Tongue (tissue), 3 donors: ENCODE measurements at places on chromosomes 2 and 18.
A peak's percentile ranks its signal among the peaks of the same experiment; 100 is the strongest.

GRCh38 chr2:140808820-140809219 lies 1322.0 kb downstream of the LRP1B start:
- DNase-seq = no peak

- no peak for DNase-seq
Measured at GRCh38 chr2:121103960-121104359, 181.0 kb downstream of the TFCP2L1 start.

- DNase-seq = no peak
Measured at GRCh38 chr2:102138331-102138730, 4.2 kb upstream of the IL1R1 start.

- DNase-seq = no peak
Measured at GRCh38 chr2:224611938-224612337, 26.8 kb upstream of the CUL3 start.

- DNase-seq = peak; percentile 30
Measured at GRCh38 chr18:9428862-9429661, 46.3 kb upstream of the RALBP1 start.

DNA sequence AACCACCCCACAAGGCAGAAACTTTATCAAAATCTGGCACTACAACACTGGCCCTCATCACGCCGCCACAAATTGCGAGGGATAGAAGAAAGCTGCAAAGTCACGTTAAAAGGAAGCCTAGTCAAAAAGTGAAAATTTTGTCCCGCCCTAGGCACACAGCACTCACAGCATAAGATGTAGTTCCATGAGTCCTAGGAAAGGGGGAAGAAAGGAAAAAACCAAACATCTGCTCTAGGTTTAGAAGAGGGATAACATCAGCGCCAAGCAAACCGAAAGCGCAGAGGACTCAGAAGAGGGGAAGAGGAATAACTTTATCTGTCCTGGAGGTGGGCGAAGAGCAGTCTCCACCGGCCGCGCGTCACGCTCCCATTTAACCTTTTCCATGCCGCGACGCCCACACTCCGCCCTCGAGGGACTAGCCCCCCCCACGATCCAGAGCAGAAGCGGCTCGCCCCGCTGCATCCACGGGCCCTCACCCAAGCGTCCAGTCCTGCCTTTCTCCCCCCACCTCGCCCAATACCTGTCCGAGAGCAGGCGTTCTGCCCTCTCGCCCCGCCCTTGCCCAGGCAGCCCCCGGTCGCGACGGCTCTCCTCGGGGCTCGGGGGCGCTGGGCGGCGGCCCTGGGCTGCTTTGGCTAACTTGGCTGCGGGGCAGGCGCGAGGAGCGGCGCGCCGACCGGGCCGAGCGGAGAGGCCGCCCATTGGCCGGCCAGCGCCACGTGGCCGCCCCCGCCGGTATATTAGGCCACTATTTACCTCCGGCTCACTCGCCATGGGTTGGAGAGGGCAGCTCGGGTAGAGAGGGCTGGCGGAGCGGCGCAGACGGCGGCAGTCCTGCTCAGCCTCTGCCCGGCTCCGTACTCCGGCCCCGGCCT lies at the start of gene HOXD1:
TSS of gene HOXD1 (plus strand) at position 770 of the 875 bp plus-strand sequence. CDS start 134 bp downstream, outside the sequence.
- no peak for DNase-seq

DNA sequence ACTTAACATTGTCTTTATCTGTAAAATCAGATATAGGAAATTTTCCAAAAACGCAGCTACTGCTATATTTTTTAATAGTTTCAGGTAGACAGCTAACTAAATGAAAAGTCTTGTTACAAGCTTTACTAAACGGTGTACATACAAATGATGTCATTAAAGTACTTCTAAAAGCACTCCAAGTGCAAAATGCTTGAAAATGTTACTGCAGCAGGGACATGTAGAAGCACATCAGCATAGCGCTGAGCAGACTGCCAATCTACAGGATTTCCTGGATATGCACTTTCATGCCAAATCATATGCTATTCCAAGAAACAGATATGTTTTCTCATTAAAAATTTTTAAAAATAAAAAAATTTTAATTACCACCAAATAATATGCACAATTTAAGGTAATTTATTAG lies 61.7 kb downstream of the SMAD2 start:
- DNase-seq = peak; percentile 8

DNA sequence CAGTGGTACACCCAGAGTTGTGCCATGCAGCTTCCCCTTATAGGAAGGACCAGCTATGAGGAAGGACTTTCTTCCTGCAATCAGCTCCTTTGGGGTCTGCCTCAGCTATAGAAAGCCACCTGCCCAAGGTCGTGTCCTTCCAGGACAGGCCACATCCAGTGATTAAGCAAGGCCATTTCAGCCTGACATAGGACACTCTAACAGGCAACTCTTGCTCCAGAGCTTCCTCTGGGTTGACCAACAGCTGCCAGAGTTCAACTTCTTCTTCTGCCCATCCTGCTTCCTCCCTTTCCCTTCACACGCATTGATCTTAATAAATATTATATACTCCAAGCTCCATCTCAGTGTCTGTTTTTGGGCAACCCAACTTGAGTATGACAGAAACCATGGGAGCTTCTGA lies 12.8 kb downstream of the LRP2 start:
- DNase-seq = no peak

DNA sequence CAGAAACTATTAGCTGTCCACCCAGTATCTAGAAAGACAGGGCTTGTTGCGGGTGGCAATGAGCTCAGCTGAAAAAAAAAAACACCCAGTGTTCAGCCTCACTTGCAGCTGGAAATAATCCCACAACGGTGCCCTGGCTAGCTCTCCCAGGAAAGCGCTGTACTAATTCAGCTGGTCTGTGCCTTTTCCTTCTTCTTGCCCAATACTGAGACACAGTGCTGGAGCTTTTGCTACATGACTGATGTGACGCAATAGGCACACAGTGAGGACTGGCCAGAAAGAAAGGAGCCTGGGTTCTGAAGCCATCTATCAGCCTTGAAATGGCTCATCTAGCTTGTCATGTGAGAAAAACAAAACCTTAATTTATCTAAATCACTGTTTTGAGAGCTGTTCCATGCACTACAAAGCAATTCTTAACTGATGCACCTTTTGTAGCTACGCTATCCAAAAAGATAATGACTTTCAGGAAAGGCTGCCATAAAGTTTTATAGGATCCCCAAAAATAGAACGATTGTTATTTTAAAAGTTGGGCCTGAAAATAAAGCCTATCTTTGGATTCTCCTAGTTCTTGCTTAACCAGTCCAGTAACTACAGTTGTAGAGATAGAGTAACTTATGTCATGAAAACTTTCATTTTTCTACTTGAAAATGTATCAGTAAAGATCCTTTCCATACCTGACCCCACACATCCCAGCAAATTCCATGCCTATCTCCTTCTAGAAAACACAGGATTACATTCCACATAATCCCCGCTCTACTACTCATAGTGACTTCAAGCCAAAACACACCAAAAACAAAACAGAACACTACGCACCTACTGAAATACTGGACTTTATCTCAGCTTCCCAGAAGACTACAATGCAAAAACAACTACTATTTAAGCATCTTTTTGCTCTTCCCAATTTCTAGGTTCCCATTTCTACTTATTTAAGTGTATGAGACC lies 15.9 kb downstream of the KIDINS220 start:
- DNase-seq = no peak

GRCh38 chr2:48941908-48942307 lies 186.4 kb upstream of the LHCGR start:
- DNase-seq = no peak

DNA sequence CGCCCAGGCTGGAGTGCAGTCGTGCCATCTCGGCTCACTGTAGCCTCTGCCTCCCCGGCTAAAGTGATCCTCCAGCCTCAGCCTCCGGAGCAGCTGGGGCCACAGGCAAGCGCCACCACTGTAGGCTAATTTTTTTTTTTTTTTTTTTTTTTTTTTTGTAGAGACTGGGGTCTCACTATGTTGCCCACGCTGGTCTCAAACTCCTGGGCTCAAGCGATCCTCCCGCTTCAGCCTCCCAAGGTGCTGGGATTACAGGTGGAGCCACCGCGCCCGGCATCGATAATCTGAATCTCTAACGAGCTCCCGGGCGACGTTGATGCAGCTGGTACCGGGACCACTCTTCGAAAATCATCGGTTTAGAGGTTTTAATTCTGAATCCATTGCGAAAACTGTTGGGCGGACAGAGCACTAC lies 520 bp upstream of the CYP20A1 start:
- DNase-seq = no peak

DNA sequence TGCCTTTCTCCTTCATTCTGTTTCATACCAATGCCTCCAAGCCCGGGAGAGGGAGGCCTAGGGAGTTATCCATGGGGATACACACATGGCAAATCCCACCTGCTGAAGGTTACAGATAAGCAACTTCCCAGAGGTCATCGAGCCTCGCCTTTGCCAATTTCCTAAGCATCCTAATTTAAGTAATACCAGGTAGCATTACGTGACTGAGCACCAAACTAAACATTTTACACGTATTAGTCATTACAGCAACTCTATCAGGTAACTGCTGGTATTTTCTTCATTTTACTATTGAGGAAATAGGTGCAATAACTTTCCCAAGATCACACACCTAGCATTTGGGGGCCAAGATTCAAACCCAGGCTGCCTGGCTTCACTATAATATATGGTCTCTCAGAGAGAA lies 30.1 kb upstream of the BZW1 start:
- DNase-seq = no peak

DNA sequence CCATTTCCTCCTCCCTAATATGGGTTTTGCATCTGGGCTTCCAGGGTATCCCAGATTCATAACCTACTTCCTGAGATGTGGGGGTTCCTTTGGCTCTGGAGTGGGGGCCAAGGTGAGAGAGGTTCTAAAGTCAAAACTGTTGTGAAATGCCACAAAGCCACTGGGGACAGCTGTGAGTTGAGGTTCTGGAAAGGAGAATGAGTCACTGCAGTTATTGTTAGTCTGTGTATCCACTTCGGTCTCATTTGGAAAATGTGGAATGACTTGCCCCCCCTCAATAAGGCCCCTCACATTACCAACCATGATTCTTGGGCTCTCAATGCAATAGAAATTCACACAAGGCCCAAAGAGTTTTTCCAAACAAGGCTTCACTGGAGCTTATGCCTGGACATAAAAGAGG lies 51.1 kb upstream of the LGALSL start:
- DNase-seq = no peak

- DNase-seq = peak; percentile 56
Measured at GRCh38 chr2:79041032-79041448, 15.5 kb downstream of the REG3G start.

DNA sequence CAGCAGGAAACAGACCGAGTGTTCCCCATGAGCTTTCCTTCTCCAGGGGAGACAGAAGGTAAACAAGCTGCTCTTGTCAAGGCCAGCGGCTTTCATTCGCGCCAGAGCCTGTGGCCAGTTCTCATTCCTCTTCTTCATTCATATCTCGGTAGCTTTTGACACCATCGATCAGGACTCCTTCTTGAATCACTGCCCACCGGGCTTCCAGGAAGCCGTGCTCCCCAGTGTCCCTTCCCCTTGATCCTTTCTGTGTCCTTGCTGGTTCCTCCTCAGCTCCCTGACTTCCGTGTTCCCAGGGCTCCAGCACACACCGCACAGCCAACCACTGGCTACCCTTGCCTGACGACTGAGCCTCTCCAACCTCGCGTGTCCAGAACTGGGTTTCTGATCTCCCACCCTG lies 14.1 kb downstream of the SLC66A3 start:
- no peak for DNase-seq

DNA sequence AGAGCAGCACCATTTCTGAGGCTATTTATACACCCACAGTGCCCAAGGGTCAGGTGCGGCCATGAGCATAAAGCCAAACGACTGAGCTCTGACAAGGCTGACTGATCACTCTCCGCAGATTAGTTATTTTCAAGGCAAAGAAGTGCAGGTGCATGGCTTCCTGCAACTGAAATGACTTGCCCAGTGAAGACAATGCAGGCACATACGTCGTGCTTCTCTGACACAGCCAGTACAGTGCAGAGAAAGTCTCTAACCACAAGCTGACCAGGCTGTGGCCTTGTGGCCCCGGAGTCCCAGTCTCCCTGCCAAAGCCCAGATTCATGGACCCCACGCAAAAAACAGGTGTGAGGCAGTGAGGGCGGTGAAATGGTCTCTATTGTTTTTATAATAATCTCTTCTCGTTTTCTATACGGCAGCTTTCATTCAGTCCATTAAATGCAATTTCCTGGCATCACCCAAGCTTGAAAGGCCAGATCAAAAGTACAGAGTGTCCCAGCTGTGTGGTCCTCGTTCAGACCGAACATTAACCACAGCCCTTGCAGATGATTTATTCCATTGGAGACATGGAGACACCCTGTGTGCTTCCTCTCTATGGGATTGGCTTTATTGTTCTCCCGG lies 447.0 kb upstream of the ID2 start:
- no peak for DNase-seq

DNA sequence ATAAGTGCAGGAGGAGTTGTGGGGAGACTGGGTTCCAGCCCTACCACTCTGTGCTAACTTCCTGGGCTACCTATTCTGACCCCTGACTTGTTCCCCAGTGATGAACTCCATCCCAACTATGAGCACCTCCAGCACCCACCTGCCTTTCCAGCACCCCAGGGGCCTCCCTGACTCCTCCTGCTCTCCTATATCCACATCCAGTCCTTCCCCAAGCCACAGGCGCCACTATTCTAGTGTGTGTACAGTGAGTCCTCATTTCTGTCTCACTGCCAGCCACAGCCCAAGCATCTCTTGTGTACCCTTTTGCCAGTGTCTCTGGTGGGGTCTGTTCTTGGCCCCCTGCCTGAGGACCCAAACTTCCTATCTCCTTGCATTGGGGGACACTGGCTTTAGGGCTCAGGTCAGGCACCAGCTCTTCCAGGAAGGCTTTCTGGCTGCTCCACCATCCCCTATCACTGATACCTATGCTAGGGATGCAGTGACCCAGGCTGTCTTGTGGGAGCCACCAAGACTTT lies 145.2 kb downstream of the INHBB start:
- DNase-seq = no peak

DNA sequence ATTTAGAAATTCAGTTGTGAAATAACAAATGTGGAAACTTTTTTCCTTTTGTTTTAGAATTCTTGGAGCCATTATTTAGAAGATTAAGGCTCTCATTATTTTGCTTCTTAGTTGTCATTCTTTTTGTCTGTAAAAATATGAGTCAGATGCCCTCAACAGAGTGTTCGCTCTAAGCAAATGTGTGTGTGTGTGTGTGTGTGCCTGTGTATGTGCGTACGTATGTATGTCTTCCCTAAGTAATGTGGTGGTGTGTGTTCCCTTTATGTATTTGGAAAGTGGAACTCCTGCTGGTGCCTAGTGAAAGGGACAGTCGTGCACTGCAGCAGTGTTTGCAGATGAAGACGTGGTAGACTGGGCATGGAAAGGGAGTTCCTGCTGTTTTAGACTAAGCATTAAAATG lies 27.5 kb downstream of the ZNF407 start:
- DNase-seq = no peak

- no peak for DNase-seq
Measured at GRCh38 chr18:57659460-57660102, 37.9 kb upstream of the NARS1 start.
